Stimulated activated CD4-positive, alpha-beta T cell treated with anti-CD3 and anti-CD28 coated beads, Interleukin-15, amount 100 ng/mL, for 1 hour (primary cell): ENCODE measurements at places on chromosomes 3 and 15.

- no peak for DNase-seq
Observed at GRCh38 chr3:115341208-115341607, 194.1 kb upstream of the ZBTB20 start.

DNA sequence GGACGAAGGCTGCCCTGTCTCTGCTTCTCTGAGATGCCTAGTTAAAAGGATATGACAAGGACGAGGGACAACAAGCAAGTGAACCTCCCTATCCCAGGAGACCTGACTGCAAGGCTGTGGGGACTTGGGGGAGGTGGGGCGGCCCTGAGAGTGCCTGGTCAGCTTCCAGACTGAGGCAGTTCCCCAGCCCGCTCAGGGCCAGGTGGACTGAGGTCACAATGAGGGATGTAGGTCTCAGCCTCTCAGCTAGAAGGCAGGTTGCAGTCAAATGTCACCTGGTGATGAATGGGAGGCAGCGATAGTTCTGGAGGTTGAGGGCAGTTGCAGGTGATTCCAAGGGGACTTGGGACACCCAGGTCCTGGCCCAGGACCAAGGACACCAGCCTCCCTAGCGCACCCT lies 30.6 kb downstream of the TKT start:
- no peak for DNase-seq

GRCh38 chr3:192833177-192833890 lies 84.3 kb downstream of the MB21D2 start:
- no peak for DNase-seq

- no peak for DNase-seq
Observed at GRCh38 chr3:188915127-188915526, 256.6 kb upstream of the TPRG1 start.

DNA sequence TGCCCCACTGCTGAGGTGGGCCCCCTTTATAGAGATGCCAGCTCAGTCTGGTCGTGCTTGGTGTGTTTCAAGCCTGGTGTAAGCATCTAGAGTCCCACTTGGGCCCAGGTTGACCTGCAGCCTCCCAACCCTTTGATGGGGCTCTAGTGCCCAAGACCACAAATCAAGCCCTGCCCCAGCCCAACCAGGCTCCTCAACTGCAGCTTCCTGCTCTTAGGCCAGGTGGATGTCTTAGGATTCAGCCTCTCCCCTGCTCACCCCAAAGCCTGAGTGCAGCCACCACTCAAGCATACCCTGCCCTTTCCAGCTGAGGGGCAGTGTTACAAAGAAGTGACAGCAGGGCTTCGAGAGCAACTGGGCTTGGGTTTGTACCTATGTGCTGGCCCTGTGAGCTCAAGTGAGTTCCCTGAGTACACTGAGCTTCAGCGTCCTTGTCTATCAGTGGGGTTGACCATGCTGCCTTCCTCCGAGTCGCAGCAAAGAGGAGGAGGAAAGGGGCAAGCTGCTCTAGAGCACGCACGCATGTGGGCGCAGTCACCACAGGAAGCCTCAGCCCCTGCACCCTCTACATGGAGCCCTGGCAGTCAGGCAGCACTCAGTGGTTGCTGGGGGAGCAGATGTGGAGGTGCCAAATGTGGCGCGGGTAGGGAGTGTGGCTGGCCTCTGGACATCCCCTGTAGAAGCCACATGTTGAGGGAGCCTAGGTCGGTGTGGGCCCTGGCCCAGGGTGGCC lies 120.7 kb downstream of the EEFSEC start:
- no peak for DNase-seq

- no peak for DNase-seq
Observed at GRCh38 chr15:77057072-77057471, 13.8 kb downstream of the TSPAN3 start.

DNA sequence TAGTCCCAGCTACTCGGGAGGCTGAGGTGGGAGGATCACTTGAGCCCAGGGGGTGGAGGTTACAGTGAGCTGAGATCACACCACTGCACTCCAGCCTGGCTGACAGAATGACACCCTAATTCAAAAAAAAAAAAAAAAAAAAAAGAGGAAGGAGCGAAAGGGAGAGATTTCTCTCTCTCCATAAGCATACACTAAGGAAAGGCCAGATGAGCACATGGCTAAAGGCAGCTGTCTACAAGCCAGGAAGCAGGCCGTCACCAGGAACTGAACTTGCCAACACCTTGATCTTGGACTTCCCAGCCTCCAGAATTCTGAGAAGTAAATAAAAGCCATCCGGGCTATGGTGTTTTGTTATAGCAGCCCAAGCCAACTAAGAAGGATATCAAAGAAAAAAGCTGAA lies 7.5 kb downstream of the SRGAP3 start:
- DNase-seq: no peak

- DNase-seq: no peak
Observed at GRCh38 chr3:63015614-63016309, 140.5 kb upstream of the CADPS start.

- no peak for DNase-seq
Observed at GRCh38 chr3:46455231-46456115, 9.2 kb downstream of the LTF start.

DNA sequence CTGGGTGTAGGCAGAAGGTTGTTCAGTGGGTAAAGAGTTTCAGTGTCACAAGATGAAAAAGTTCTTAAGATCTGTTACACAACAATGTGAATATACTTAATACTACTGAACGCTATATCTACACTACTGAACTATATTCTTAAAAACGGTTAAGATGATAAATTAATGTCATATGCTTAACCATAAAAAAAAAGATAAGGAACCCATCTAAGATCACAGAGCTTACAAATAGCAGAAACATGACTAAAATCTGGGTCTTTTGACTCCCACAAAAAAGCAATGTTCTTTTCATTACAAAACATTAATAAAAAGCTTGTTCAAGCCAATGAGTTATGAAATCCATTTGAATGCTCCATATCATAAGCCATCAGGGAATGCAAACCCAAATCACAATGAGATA lies 34.4 kb downstream of the UBR1 start:
- no peak for DNase-seq

GRCh38 chr3:149575213-149575960 lies 82.4 kb downstream of the WWTR1 start:
- no peak for DNase-seq

- DNase-seq: no peak
Observed at GRCh38 chr15:41465822-41466421, 27.8 kb upstream of the ITPKA start.

DNA sequence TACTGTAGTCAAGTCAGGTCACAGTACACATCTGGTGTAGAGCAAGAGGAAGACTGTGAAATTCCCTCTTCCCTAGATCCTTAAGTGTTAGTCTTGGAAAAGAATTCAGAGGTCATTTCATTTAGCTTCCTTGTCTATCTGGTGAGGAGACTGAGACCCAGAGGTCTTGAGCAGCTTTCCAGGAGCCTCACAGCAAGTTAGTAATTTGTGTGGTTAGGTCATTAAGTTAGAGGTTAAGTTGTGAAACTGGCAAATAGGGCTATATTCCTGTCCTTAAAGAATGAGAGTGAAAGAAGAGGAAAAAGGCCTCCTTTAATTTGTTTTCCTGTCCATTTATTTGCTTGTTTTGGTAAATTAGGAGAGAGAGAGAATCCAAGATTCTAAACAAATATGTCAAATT lies 9.0 kb downstream of the PODXL2 start:
- no peak for DNase-seq

DNA sequence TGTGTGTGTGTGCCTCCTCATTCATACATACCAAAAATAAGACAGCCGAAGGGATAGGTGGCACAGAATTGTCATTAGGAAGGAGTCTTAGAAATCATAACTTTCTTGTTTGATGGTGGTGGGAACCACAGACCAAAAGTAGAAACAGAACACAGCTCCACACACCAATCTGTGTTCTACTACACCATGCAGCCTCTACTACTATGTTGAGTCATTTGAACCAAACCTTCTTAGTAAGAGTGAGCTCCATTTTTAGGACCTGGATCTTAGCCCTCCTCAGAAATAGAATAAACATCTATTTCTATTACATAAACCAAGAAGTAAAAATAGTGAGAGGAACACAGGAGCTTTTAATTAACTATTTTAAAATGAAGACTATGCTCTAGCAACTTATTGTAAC lies 27.9 kb upstream of the PLCH1 start:
- DNase-seq: no peak

DNA sequence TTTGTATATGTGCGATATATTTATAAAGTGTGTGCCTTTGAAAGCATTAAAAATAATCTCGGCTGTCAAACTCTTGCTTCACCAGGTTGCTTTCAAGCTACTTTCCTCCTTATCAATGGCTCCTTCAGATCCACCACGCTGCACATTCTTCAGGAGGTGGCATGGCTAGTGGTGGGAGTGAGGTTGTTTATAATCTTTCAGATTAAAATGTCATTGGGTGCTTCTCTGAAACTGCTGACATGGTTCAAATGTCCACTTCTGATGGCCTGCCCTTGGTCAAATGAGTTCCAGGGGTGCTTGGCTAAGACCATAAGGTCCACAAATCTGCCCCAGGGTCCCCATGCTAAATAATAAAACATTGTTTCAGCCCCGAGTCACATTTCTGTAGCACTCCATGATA lies 36.7 kb downstream of the ARHGAP31 start:
- no peak for DNase-seq

DNA sequence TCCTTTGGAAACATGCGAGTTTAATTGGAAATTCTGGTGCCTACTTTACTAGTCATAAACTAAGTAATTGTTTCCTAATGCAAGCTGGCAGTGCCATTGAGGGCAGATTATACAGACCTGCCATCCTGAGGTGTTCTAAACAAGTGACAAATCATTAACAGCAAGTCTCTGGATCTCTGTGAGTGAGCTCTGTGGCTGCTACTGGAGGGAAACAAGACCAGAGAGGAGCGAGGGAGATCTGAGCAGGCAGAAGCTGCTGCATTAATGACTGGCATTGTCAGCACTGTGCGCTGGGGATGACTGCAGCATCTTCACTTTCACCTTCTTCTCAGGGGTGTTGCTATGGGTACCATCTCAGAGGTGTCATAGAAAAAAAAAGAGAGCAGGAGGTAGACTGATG lies 308.4 kb upstream of the DPH6 start:
- DNase-seq: no peak

DNA sequence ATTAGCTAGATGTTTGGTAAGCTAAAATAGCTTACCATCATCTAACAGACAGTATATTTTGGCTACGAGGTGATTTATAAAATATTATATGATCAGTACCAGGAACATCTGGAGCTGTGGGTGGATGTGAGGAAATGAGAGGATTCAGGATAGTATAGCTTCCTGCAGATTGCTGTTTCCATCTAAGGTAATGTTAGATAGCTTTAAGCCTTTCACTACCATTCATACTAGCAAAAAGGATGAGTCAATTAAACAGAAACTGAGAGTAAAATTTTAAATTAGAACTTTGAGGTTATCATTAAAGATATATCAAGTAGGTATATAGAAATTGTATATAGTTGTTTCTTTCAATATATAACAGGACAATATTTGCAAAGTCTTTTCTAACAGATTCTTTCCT lies 8.0 kb downstream of the ZBTB20 start:
- DNase-seq: no peak

GRCh38 chr3:123791898-123792297 lies 92.2 kb downstream of the MYLK start:
- no peak for DNase-seq

DNA sequence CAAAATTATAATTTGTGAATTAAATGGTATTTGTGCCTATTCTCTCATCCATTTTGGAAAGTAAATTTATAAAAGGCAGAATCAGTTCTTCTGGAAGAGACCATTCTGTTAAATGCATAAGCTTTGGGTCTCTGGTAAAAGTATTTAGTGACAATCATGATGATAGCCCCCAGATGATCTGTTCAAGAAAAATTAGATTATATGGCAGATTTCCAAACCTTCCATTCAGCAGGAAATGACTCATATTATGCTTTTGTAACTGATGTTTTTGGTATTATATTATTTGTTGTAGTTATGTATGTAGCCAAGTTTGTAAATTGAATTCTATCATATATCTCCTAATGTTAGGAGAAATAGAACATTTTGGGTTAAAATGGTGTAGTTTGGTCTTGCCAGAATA lies 340.8 kb upstream of the DPH6 start:
- DNase-seq: no peak

GRCh38 chr3:32843510-32844321 lies 25.9 kb downstream of the TRIM71 start:
- DNase-seq: no peak

GRCh38 chr15:88812133-88812532 lies 8.9 kb downstream of the ACAN start:
- DNase-seq: no peak

GRCh38 chr3:100002599-100003350 lies 111.5 kb downstream of the FILIP1L start:
- no peak for DNase-seq

DNA sequence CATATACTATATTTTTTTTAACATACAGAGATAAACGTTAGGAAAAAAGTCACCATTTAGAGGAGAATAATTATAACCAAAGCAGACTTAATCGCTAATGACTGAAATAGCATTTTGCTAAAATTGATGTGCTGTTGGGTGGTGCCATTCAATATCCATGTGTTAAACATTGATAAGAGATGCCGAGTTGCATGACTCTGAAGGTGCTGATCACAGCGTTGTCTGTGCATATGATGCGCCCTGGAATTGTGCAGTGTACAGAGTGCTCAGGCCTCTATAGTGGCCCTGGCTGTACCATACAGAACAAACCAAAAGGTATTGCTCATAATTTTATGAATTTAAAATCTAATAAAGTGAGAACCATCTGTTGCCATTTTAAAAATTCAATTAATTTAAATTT lies 168.3 kb downstream of the MEIS2 start:
- no peak for DNase-seq

DNA sequence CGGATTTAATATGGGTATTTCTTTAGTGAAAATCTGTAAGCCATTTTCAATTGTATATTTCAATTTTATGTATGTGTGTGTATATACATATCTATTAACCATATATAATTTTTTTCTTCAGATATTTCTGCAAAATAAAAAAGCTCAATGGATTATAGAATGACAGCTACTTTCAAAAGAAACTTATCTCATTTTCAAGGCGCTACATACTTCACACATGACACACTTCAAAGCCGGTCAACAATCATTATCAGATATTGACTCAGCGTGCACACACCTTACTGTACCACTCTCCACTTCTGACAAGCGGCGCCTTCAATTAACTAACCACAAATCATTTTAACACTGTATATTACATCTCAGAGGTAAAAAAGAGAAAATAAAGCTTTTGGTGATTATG lies 39.6 kb downstream of the ATP13A3 start:
- no peak for DNase-seq

DNA sequence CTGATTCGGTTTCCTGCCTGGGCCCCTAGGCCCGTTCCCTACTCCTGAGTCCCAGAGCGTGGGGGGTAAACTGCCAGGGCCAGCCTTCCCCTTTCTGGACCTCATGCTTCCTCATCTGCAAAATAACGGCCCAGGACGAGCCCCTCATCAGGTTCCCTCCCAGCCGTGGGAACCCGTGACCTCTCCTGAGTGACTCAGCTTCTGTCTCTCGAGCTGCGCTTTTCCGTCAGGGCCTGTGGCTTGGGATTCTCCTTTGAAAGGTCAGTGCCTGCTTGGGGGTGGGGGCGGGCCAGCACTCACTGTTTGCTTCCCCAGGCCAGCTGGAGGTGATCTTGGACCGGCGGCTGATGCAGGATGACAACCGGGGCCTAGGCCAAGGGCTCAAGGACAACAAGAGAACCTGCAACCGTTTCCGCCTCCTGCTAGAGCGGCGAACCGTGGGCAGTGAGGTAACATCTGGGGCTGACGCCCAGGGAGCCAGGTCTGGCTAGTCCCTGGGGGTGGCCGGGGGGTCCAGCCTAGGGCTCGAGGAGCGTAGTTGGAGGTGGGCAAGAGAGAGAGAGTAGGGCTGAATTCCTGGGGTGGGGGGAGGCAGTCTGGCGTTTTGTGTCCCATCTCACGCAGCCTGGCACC lies 12.8 kb downstream of the MAN2A2 start:
- no peak for DNase-seq

- DNase-seq: no peak
Observed at GRCh38 chr3:61912158-61912557, 350.8 kb downstream of the PTPRG start.

GRCh38 chr3:149998946-149999345 lies 28.3 kb upstream of the PFN2 start:
- no peak for DNase-seq
